Colonic mucosa (tissue), 4 donors: ENCODE measurements at places on chromosomes 2 and 18. TPM values are rescaled to one million over a fixed set of nuclear protein-coding genes. Genes with fewer than 3 reads are reported as not detected.

- peak; percentile 47 for DNase-seq
These were observed 463 bp downstream of the HS1BP3 start for GRCh38 chr2:20650393-20650876.

Gene CD8B2
- 0.22 TPM for total RNA-seq

DNA sequence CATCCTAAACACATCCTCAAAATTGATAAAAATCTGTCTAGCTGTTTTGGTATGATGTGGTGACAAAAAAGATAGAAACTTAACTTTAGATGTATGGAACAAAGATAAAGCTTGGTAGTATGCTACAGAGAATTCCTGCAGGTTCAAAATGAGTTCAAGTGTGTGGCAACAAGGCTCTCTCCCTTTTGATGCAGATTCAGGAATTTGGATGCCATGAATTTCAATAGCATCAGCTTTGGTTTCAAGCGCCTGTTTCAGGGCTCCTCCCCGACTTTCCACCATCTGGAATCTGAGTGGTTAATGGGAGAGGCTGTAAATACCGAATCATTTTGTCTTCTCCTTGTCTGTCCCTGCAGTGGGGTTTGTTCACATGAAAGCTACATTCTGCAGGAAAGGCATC, 180.6 kb downstream of the MTX2 start:
- DNase-seq = no peak

DNA sequence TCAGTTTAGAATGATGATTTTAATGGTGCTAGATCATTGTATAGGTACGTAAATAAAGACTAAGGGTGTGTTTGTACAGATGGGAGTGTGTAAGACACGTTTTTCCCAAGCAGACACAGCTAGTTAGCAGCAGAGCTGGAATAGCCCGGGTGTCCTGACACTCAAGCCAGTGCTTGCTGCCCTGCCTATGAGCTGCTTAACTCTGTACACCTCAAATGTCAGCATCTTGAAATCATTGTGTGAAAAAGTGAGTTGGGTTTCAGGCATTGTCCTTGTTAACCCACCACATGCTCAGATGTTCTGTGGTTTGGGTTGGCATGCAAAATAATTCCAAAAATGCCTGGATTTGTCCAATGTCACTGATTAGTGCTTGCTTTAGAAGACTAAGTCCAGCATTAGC, 13.0 kb upstream of the TET3 start:
- no peak for DNase-seq

Gene KLHL41
- total RNA-seq = 0.61 TPM
